CD4-positive, alpha-beta T cell treated with Interleukin-12 subunit alpha and Interleukin-12 subunit beta, for 1 hour (primary cell): ENCODE measurements at places on chromosomes 6 and 20.

GRCh38 chr6:5055118-5055517, 30.0 kb upstream of the PPP1R3G start:
- DNase-seq = no peak

DNA sequence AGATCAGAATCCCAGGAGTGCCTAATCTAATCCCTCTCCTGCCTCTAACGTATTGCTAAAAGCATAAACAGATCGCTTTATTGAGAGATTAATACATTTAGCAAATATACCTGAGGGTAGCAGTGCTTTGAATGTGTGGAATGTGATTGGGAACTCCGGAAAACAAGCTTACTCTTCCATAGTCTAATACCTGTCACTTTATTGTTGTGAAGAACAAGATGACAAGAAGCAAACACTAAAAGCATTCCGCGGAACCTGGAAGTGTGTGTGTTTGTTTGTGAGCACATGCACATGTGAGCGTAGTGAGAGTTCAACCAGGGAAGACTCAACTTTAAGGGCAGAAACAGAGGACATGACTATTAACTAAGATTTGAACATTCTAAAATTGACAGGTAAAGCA, 265.0 kb upstream of the GJE1 start:
- DNase-seq = no peak

DNA sequence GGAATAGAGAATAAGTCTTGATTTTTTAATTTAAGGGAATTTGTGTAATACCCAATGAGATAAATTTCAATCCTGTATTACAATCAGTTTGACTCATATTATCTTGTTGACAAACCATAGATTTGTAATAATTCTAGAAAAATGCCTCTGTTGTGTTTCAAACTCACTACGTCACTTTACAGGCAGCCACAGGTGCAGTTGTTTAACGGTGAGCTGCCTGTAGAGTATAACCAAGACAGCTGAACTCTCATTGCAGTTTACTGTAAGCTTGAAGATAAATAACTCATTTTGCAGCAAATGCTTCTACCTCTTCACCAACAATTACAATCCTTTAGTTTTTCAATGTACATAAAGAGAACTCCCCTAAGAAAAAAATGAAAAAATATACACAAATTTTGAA, 114.3 kb downstream of the PRKN start:
- DNase-seq = no peak

- no peak for DNase-seq
These were observed 3.1 kb upstream of the AKIRIN2 start for GRCh38 chr6:87705070-87705691.

GRCh38 chr6:5513408-5513807, 252.1 kb downstream of the FARS2 start:
- DNase-seq = no peak

DNA sequence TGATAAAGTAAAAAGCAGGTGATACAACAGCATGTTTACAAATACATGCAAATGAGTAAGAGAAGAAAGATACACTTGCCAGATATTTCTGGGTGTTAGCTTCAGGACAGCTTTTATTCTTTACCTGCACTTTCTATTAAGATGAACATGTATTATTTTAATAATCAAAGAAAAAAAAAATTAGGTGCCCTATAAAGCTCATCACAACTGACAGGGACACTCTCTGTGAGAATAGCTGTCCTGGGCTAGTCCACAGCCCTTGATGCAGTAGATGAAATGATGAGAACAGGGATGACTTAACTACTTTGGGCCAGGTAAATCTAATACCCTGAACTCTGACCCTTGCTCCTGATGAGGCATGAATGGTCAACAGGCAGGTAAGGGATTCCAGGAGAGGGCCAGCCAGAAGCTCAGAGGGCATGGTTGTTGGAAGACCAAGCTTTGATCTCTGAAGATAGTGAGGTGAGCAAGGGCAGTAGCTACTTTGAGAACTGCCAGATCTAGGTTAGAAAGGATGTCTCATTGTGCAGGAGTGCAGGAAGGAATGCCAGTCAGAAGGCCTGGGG, 15.6 kb downstream of the NSFL1C start:
- DNase-seq = no peak

DNA sequence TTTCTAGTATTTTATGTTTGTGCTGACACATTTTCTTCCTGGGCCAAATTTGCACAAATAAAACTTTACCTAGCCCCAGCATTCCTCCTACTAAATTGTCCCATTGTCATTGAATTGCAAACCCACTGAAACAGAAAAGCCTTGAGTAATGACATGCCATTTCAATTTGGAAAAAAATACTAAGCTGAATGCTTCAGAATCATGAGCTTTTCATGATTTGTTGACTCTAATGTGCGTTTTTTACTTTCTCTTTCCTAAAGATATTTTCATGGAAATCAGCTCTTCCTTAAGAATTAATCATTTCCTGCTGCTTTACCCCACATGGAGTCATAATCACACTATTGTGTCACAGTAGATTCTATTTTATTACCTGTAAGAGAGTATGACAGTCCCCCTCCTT, 47.4 kb downstream of the TRDN start:
- no peak for DNase-seq

GRCh38 chr6:142184307-142184706, 37.2 kb downstream of the VTA1 start:
- no peak for DNase-seq

DNA sequence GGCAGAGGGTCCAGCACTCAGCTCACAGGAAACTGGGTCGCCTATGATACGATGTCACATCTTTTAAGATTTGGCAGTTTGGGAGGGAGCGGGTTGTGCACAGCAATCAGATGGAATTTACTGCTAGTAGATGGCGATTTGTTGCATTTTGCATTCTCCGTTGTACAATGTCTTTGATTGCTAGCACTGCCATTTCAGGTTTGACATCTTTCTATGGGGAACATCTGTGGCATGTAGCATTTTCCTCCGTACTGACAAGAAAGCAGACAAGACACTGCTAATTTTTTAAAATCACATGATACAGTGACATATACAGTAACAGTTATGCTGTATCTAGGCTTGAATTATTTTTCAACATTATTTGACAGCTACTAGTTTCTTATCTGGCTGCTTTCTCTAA, 119.7 kb upstream of the PCSK2 start:
- DNase-seq = no peak

- DNase-seq = peak; percentile 20
These were observed 41.9 kb downstream of the PCNA start for GRCh38 chr20:5077761-5078387.

DNA sequence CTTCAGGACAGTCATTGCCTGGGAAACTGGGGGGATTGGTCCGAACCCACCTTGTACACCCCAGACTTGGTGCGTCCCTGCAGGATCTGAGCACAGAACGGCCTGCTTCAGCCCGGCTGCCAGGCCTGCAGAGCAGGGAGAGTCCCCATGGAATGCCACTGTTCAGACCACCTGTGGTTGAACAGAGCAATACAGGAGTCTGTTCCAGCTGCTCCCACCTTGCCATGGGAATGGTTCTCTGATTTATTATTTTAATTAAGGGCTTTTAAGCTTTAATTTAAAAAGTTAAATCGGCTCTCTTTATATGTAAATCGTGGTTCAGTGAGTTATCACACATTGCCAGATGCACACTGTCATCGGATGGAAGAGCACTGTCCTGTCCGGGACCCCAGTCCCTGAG, 310.4 kb downstream of the CDH4 start:
- no peak for DNase-seq

DNA sequence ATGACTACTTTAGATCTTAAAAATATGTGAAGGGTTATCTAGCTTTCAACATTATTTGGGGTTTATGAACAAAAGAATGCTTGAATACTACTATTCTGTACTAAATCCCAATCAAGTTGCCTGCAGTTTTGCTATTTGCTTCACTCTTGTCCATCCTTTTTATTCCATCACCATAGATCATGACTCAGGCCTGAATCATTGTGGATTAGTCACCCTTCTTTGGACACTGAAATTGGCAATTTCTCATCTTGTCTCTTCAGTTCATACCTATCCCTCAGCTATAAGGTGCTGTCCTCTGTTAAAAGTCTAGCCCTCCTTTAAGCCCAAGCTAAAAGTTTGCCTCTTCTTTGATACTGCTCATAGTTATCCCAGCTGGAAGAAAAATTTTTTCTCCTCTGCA, 199.1 kb downstream of the CENPW start:
- no peak for DNase-seq

GRCh38 chr20:33526769-33527168, 36.9 kb downstream of the CBFA2T2 start:
- no peak for DNase-seq

DNA sequence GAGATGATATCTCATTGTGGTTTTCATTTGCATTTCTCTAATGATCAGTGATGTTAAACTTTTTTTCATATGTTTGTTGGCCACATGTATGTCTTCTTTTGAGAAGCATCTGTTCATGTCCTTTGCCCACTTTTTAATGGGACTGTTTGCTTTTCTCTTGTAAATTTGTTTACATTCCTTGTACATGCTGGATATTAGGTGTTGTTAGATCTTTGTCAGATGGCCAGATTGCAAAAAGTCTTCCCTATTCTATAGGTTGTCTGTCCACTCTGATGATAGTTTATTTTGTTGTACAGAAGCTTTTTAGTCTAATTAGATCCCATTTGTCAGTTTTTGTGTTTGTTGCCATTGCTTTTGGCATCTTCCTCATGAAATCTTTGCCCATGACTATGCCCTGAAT, 172.4 kb downstream of the TBC1D32 start:
- DNase-seq = no peak

DNA sequence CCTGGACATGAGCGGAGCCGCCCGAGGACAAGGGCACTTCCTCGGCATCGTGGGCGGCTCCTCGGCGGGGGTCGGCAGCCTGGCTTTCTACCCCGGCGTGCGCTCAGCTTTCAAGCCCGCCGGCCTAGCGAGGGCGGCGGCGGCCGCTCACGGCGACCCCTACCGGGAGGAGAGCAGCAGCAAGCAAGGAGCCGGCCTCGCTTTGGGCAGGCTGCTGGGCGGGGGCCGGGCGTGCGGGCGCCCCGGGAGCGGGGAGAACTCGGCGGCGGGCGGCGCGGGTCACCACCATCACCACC, 6.7 kb downstream of the PRDM13 start:
- DNase-seq = peak; percentile 34
